ENCODE measurements at places on chromosomes 1 and 21.
A peak's percentile ranks its signal among the peaks of the same experiment; 100 is the strongest.

- peaks cover 2% of the 10 kb centered on the region for H3K36me3 ChIP-seq
- no peak for DNase-seq
- peaks cover 37% of the 10 kb centered on the region for H3K4me1 ChIP-seq
- H3K27ac ChIP-seq, result no peak overlapping the region
These were observed 7.1 kb downstream of the BLACAT1 start for GRCh38 chr1:205448540-205449253.

DNA sequence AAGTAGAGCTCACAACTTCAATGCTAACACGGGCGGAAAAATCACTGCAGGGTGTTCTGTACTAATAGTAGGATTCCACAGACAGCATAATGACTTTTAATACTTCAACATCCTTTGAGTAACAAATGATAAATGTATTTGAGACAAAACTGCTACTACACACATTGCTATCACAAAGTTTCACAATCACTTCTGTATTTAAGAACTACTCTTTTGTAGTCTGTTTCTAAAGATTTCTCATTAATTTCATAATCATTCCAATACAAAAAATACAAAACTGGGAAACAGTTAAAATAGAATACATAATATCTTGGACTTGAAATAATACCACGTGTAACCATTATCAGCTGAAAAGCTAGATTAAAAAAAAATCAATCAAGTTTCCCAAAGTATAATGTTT is 2.7 kb downstream of the HMGN1 start:
- peaks cover 23% of the 10 kb centered on the region for H3K4me1 ChIP-seq
- H3K27ac ChIP-seq, result no peak overlapping the region
- peaks cover 25% of the 10 kb centered on the region for H3K36me3 ChIP-seq
- H3K27me3 ChIP-seq, result no peaks in the 10 kb centered on the region

- peaks cover 3% of the 10 kb centered on the region for H3K4me1 ChIP-seq
- H3K27ac ChIP-seq, result peak overlapping the region; percentile 68
- no peak for DNase-seq
- H3K36me3 ChIP-seq, result no peaks in the 10 kb centered on the region
- peaks cover 25% of the 10 kb centered on the region for H3K27me3 ChIP-seq
These were observed 3.9 kb downstream of the OVAAL start for GRCh38 chr1:180562640-180563025.

GRCh38 chr1:234065794-234066447 is 161.4 kb downstream of the SLC35F3 start:
- no peak overlapping the region for H3K4me3 ChIP-seq
- H3K4me1 ChIP-seq, result no peaks in the 10 kb centered on the region
- H3K36me3 ChIP-seq, result peaks cover 4% of the 10 kb centered on the region
- peaks cover 20% of the 10 kb centered on the region for H3K27me3 ChIP-seq
- peak; percentile 53 for DNase-seq

DNA sequence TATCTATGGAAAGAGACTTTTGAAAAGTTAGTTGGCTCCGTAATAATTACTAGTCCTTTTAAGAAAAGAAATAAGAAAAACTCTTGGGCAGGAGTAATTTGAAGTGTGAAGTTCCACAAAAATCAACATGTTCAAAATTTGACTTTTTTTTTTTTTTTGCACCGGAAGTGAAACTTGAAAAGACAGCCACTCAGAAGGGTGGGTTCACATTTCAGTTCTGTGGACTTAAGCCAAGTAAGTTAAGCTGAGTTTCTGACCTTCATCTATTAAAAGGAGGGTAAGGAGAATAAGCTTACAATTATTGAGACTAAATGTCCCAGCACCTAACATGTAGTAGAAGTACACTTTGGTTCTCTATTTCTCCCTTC is 11.0 kb downstream of the RO60 start:
- DNase-seq, result no peak
- H3K27ac ChIP-seq, result no peak overlapping the region
- H3K4me3 ChIP-seq, result no peak overlapping the region

DNA sequence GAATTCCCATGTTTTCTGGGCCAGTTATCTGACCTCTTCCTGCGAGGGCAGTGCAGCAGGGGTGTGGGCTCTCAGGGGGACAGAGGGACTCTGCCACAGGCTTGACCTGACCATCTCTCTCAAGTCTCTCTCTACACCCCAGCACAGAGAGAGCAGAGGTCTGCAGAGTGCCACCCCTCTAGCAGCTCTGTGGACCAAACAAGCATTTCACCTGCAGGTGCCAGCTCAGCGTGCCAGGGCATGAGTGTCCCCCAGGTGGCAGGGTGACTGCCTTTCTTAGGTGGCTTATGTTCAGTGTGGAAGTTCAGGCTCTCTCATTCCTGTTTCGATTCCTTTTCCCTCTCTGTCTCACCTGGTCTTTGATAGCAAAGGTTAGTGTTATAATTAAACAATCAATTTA is 191.3 kb downstream of the CACNA1E start:
- no peak overlapping the region for H3K4me3 ChIP-seq
- DNase-seq, result no peak
- H3K27me3 ChIP-seq, result peaks cover 31% of the 10 kb centered on the region
- H3K36me3 ChIP-seq, result no peaks in the 10 kb centered on the region

DNA sequence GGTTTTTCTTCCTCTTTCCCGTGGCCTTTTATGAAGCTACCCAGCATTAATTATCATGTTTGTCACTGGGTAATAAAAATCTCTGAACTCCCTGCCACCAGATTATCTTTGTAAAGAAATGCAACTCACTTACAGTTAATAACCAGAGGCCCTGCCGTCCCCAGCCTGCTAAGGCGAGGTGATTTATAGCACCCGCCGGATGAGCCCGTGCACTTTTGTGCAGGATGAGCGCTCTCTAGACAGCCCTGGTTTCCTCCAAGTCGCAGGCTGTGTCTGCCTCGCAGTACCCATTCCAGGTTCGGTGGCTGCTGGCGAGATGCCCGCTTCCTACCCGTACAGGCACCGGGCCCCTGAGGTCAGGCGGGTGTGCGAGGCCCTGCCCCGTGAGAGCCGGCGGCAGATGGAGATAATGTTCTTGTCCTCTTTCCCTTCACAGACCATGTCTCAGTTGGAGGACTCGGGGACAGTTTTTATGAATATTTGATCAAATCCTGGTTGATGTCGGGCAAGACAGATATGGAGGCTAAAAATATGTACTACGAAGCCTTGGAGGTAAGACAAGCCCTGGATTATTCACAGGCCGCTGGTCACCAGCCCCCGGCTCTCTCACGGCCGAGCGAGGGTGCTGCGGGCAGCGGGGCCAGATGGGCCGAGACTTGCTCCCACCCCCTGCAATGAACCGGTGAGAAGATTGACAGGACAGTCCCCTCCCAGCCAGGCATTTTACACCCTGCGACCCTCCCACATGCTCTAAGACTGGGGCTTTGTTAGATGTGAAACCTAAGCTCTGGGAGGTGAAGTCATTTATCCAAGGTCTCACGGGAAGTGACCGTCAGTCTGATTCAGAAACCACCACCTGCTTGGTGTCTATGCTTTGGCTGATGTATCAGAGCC is 28.5 kb upstream of the SELENON start:
- peaks cover 61% of the 10 kb centered on the region for H3K27me3 ChIP-seq
- peak overlapping the region; percentile 44 for H3K4me3 ChIP-seq
- DNase-seq, result no peak

GRCh38 chr1:61221642-61222041 is 139.3 kb downstream of the NFIA start:
- H3K27me3 ChIP-seq, result no peaks in the 10 kb centered on the region
- no peak for DNase-seq
- no peak overlapping the region for H3K27ac ChIP-seq
- H3K4me3 ChIP-seq, result no peak overlapping the region
- H3K36me3 ChIP-seq, result no peaks in the 10 kb centered on the region
- no peaks in the 10 kb centered on the region for H3K4me1 ChIP-seq

GRCh38 chr1:81670286-81670685 is 130.4 kb upstream of the ADGRL2 start:
- H3K27ac ChIP-seq, result no peak overlapping the region
- no peak overlapping the region for H3K4me3 ChIP-seq
- no peak for DNase-seq
- no peaks in the 10 kb centered on the region for H3K27me3 ChIP-seq
- no peaks in the 10 kb centered on the region for H3K4me1 ChIP-seq

- peak overlapping the region; percentile 99 for H3K27ac ChIP-seq
- DNase-seq, result peak; percentile 71
- H3K4me1 ChIP-seq, result peaks cover 38% of the 10 kb centered on the region
- H3K27me3 ChIP-seq, result no peaks in the 10 kb centered on the region
These were observed 553 bp downstream of the TTC3 start for GRCh38 chr21:37073417-37074196.

- peaks cover 51% of the 10 kb centered on the region for H3K4me1 ChIP-seq
- H3K36me3 ChIP-seq, result peaks cover 37% of the 10 kb centered on the region
- H3K4me3 ChIP-seq, result no peak overlapping the region
- no peaks in the 10 kb centered on the region for H3K27me3 ChIP-seq
These were observed 52.2 kb downstream of the CAPZB start for GRCh38 chr1:19432943-19433718.

DNA sequence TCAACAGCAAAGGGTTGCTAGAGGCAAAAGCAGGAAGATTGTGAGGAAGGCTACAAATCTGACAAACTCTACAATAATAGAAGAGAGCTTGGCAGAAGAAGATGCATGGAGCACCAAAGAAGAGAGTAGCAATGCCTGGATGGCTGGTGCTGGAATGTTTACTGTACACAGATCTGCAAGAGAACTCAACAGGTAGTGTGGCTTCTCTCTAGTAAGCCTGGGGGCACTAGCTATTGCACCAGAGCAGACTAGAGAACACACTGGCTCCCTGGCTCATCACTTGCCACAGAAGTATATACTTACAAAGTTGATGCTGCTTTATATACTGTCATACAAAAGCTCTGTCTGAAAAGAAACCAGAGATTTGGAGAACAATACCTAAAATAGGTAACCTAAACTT is 475.0 kb upstream of the NCAM2 start:
- DNase-seq, result no peak
- H3K27ac ChIP-seq, result no peak overlapping the region
- H3K27me3 ChIP-seq, result no peaks in the 10 kb centered on the region
- H3K36me3 ChIP-seq, result no peaks in the 10 kb centered on the region
- no peaks in the 10 kb centered on the region for H3K4me1 ChIP-seq

GRCh38 chr1:159091607-159092031 is 15.1 kb upstream of the AIM2 start:
- no peaks in the 10 kb centered on the region for H3K27me3 ChIP-seq
- H3K27ac ChIP-seq, result no peak overlapping the region
- no peaks in the 10 kb centered on the region for H3K36me3 ChIP-seq
- peaks cover 11% of the 10 kb centered on the region for H3K4me1 ChIP-seq
- no peak for DNase-seq

- H3K36me3 ChIP-seq, result peaks cover 3% of the 10 kb centered on the region
- H3K27ac ChIP-seq, result no peak overlapping the region
- H3K4me3 ChIP-seq, result no peak overlapping the region
- no peak for DNase-seq
- peaks cover 10% of the 10 kb centered on the region for H3K27me3 ChIP-seq
These were observed 170.8 kb downstream of the ADSS2 start for GRCh38 chr1:244280859-244281258.

DNA sequence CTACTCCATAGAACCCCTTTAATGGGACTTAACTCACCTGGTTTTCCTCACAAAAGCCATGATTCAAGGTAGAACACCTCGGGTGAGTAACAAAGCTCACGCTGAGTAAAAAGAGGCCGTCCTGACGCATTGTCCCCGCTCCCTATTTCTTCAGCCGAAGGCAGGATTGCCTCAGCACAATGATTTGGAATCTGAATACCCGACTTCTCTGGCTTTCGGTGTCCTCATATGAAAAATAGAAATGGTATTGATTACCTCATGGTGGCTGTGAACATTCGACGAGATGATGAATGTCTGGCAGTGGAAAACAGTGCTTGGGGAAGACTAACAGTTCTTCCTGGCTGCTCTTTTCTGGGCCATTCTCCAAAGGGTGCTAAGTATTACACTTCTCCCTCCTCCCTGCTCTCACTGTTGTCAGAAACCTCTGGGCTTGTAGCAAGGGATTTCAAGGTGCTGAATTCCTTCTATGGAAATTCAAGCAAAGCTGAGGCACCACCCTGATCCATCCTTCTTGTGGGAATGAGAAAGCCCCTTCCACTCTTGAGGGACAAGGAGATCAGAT is 148.3 kb downstream of the C1orf94 start:
- H3K4me3 ChIP-seq, result no peak overlapping the region
- H3K36me3 ChIP-seq, result no peaks in the 10 kb centered on the region
- no peak for DNase-seq
- peaks cover 12% of the 10 kb centered on the region for H3K27me3 ChIP-seq
- H3K4me1 ChIP-seq, result no peaks in the 10 kb centered on the region

GRCh38 chr1:109470245-109470644 is 3.9 kb downstream of the SYPL2 start:
- H3K27me3 ChIP-seq, result peaks cover 42% of the 10 kb centered on the region
- DNase-seq, result no peak
- H3K36me3 ChIP-seq, result no peaks in the 10 kb centered on the region
- H3K4me1 ChIP-seq, result peaks cover 7% of the 10 kb centered on the region
- H3K27ac ChIP-seq, result no peak overlapping the region

GRCh38 chr1:145993618-145994390 is 2.6 kb downstream of the TXNIP start:
- peaks cover 49% of the 10 kb centered on the region for H3K36me3 ChIP-seq
- peak overlapping the region; percentile 84 for H3K4me3 ChIP-seq
- DNase-seq, result no peak
- peak overlapping the region; percentile 75 for H3K27ac ChIP-seq

GRCh38 chr1:28365864-28366263 is 3.7 kb upstream of the PHACTR4 start:
- H3K27ac ChIP-seq, result no peak overlapping the region
- H3K27me3 ChIP-seq, result no peaks in the 10 kb centered on the region
- H3K4me3 ChIP-seq, result no peak overlapping the region
- peaks cover 12% of the 10 kb centered on the region for H3K4me1 ChIP-seq
- no peak for DNase-seq

DNA sequence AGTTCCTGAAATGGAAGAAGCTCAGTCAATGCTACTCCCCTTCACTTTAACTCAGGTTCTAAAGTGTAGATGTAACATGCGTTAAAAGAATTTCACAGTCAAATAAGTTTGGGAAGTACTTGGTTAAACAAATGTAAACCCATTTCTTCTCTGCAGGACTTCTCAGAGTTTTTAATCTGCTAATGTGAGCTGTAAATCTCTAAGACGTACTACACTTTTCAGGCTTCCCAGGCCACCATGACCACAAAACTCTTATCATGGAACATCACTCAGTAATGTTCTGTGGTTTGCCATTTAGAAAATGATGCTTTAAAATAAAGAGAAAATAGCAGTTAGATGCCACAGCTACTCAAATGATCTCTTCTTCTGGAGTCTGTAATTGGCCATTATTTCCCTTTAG is 104.3 kb downstream of the HHIPL2 start:
- H3K27ac ChIP-seq, result no peak overlapping the region
- no peaks in the 10 kb centered on the region for H3K4me1 ChIP-seq
- H3K36me3 ChIP-seq, result no peaks in the 10 kb centered on the region
- peaks cover 11% of the 10 kb centered on the region for H3K27me3 ChIP-seq

- no peak overlapping the region for H3K27ac ChIP-seq
- H3K27me3 ChIP-seq, result peaks cover 18% of the 10 kb centered on the region
- no peaks in the 10 kb centered on the region for H3K36me3 ChIP-seq
- H3K4me1 ChIP-seq, result no peaks in the 10 kb centered on the region
- no peak overlapping the region for H3K4me3 ChIP-seq
These were observed 285.0 kb downstream of the DUSP10 start for GRCh38 chr1:221456918-221457317.

DNA sequence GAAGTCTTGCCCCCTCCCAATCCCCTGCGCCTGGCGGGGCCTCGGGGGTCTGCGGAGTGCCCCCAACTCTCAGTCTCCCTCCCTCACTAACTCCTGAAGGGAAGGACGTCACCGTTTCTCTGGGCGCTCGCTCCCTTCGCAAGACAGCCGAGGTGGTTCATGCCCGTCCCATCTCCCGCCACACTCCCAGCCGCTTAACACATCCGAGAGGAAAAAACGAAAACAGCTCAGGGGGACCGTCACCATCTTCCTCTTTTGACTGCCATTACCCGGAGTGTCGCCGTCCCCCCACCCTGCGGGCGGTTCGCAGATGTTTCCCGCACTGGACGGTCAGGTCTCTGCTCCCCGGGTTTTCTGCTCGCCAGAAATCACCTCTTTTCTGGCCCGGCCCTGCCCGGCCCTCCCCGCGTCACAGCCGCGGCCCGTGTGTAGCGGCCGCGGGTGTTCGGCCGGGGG is 532 bp downstream of the ERO1B start:
- peak overlapping the region; percentile 96 for H3K27ac ChIP-seq
- H3K4me1 ChIP-seq, result peaks cover 51% of the 10 kb centered on the region
- H3K36me3 ChIP-seq, result peaks cover 8% of the 10 kb centered on the region
- peak; percentile 25 for DNase-seq

Data from stimulated activated naive B cell treated with anti-CD40 and anti-IgM and Interleukin-4, amounts not matched to agents 10 μg/mL and 1 μg/mL and 100 μg/mL, for 72 hours (primary cell).